ENCODE measurements at places on chromosomes 2 and 18.

- DNase-seq = no peak
Observed at GRCh38 chr2:107132070-107132469, 246.1 kb upstream of the ST6GAL2 start.

DNA sequence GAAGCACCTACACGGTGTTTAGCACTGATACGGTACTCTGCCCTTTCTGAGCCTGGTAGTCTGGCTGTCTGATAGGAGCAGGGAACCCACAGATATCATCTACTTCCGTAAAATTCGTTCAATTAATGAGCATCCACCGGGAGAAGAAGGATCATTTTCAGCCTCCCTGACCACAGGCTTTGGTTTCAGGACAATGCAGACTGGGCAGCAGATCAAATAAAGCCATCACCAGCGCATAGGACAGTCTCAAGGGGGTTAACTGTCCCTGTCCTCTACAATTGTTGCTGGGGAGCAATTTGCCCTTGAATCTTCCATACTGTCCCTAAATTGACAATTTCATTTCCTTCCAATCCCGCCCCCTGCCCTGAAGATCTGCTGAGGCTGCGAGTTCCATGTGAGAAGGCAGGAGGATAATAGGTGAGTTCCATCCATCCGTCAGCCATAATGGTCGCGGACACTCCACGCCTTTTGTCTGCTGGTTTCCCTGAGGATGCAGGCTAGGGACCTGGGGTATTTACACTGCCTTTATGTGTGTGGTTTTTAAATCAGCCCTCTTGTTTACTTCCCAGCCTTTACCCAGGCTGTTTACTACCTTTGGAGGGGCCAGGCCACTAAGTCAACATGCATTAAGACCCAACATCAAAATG, 110.0 kb downstream of the MYCN start:
- DNase-seq = no peak

DNA sequence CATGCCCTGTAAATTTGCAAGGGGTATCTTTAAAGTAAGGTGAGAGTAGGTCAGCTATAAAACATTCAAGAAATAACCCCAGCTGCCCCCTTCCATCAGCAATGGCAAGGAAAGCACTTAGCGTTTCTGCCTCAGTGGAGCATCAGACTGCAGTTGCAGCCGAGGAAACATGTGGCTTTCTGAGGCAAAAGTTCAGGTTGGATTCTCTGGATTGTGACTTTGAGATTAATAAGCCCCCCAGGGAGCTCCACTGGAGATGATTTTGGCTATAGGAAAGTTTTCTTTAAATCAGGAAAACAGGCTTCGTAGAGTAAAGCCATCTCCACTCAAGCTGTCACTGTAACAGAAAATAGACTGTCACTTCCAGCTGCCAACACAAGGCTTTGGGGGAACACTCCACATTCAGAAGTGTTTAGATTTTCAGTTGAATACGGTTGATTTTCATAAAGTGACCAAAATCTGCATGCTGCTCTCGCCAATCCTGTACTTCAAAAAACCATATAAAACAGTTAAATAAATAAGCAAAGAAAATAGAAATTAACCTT, 15.3 kb upstream of the RIT2 start:
- no peak for DNase-seq

- DNase-seq = no peak
Observed at GRCh38 chr18:78632111-78632541, 347.5 kb upstream of the SALL3 start.

- DNase-seq = no peak
Observed at GRCh38 chr2:5846881-5847280, 154.7 kb downstream of the SOX11 start.

DNA sequence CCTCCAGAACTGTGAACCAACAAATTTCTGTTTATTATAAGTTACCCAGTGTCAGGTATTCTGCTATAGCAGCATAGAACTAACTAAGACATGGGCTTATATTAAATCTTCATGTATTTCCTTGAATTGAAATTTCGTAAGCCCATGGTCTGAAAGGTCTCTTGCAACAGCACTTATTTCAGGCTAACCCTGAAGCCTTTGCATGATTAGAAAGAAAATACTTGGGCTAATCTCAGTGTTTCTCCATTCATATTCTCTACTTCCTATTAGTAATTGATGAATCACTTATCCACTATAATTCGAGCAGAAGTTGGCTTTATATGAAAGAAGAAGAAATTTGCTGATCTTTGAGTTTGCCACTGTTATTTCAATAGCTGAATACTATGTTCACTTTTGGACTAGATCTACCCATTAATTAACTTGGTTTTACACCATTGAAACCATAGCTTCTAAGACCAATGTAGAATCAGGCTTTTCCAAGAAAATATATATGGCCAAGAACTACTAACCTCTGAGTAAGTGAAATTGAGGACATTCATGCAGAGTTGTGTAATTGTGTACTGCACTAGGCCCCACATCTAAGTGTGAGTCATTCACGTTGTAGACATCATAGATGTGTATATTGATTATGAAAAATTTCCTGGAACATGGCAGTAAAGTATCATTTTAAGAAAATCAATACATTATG, 731.6 kb downstream of the SOCS6 start:
- no peak for DNase-seq

DNA sequence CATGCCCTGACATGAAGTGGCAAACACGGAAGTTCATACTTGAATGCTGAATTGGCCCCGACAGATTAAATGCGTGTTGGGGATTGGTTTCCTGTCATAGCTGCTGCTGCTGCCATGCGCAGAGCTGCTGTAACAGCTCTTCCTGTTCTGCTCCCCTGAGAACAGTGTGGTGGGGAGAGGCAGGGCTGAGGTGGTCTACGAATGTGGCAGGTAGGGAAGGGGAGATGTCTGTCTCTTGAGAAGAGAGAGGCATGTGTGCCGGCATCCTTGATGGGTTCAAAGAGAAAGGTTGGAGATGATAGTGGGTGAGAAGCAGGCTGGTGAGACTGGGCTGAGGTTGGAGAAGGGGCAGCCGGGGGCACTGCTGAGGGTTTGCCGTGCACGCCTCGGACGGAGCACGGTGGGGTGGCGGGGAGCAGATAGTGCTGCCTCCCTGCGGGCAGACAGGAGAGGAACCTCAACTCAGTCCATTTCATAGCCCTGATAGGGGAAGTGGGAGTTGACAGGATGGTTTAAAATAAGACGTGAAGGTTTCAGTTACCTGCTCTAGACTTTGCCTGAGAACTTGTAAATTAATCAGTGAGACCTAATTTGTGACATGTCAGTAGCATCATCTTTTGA, 46.1 kb downstream of the TMEM185B start:
- no peak for DNase-seq

DNA sequence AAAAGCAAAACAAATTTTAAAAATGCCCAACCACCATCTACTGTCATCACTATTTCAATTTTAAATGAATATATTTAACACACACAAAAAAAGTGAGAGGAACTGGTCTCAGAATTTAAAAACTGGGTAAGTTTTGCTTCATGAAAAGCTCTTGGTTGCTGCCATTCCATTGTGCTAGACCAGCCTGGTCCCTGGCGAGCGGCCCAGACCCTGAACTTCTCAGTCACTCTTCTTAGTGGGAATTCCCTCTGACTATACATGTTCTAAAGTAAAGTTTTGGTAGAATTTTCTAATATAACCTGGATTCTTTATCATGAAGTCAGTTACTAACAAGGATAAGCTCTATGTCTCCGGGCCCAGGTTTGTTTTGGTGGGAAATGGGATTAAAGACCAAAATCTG, 34.8 kb upstream of the TMEM177 start:
- no peak for DNase-seq

DNA sequence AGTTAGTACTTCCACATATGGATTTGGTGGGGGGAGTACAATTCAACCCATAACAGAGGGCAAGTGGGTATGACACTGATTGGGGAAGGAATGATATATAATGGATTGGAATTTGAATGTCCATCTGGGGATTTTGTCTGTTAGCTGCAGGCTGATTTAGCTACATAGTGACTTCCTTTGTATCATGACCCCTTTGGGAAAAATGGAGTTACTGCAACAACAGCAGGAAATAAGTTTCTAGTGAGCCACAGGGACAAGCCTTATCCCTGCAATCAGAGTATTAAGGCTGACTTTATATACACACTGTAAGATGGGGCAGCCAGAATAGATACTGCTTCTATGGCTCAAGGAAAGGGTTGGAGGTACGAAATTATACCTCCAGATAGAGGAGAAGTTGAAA, 404.4 kb upstream of the MEIS1 start:
- DNase-seq = no peak

- DNase-seq = no peak
Observed at GRCh38 chr2:151996243-151997003, 102.4 kb downstream of the CACNB4 start.

GRCh38 chr2:6945087-6945813, 28.0 kb downstream of the RNF144A start:
- DNase-seq = no peak

- DNase-seq = no peak
Observed at GRCh38 chr2:98063291-98063854, 23.6 kb upstream of the VWA3B start.

DNA sequence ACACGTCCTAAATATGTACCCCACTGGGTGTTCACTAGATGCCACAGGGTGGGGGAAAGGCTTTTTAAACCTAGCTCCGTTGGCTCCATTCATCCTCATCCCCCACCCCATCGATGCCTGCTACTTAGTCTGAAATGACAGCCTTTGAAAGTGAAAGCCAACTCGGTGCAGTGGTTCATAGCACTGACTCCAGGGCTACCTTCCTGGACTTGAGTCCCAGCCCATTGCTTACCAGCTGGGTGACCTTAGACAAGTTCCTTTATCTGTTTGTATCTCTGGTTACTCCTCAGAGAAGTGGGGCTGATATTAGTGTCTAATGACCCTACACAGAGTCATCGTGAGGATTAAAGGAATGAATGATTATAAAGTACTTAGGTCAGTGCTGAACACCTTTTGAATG, 24.4 kb downstream of the EHD3 start:
- DNase-seq = no peak

GRCh38 chr18:26225022-26225693, 1.1 kb upstream of the TAF4B start:
- no peak for DNase-seq

- DNase-seq = no peak
Observed at GRCh38 chr2:172248381-172248780, 145.7 kb upstream of the DLX2 start.

GRCh38 chr2:20378891-20379519, 28.4 kb upstream of the PUM2 start:
- peak; percentile 73 for DNase-seq

- DNase-seq = no peak
Observed at GRCh38 chr2:179021258-179021657, 28.7 kb downstream of the CCDC141 start.

GRCh38 chr18:49911427-49911826, 98.1 kb upstream of the ACAA2 start:
- no peak for DNase-seq

GRCh38 chr18:51727780-51728179, 530.3 kb upstream of the MEX3C start:
- DNase-seq = no peak

DNA sequence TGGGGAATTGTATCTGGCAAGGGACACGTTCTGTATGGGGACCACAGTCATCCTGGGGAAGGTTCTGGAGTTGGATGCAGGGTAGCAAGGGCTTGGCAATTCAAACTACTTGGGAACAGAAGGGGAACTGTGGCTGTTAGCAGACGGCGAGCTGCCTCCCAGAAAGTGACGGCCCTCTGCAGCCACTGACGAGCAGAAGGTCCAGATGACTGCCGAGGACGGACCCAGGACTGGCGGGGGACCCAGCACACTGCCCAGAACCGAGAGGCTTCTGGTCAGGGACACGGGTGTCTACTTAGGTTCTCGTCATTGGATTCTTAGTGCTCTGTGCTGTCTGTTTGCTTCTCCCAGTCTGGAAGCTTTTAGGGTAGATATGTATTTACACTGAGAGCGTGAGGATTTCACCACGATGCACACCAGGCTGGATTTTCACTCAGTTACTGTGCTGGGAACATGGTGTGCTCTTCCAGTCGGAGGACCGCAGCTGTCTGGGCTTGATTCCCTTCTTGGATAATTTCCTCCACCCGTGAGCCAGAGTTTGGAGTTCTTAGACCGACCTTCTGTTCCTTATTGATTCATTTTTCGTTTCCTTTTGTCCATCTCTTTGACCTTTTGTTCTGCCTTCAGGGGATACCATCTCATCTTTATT, 13.4 kb downstream of the GPR35 start:
- no peak for DNase-seq

- DNase-seq = no peak
Observed at GRCh38 chr18:8994603-8995002, 107.9 kb upstream of the NDUFV2 start.

DNA sequence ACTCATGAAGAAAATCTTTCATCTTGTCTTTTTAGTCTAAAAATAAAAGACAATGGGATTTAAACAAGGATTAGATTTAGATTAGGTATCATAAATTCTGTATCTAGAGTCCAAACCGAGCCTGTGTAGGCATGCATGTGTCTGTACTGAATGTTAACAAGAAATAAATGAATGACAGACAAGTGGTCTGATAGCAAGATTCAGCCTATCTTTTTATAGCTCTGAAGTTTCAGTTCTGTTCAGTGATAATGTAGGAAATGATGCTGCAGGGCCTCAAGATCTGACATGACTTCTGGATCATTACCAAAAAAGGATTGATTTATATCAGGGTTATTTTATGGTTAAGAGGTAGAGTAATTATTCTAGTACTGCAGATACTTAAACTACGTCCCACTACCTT, 137.0 kb upstream of the ATP5MC3 start:
- no peak for DNase-seq

GRCh38 chr2:74860521-74860920, 26.6 kb downstream of the HK2 start:
- no peak for DNase-seq

DNA sequence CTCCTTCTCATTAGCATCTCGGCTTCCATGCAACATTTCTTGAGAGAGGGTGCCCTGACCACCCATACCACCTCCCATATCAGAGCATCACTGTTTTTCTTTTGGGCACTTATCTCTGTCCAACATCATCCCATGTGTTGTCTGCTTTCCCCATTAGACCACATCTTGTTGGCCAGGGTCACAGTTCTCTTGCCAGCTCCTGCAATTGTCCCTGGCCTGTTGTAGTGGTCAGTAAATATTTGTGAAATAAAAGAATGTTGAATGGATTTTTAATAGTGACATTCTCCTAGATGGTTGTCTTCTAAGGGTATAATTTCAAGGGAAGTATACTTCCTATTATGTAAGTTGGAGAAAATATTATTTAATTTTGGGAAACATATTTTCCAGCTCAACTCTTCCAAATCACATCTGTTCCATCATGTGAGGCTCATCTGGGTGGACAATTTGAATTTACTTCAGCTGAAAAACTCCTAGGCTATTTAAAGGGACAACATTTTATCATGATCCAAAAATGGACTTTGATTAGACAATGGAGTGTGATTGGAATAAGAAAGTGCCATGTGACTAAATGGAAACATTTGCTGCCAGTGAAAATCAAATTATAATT, 83.0 kb downstream of the MOGAT1 start:
- no peak for DNase-seq

GRCh38 chr2:74429487-74430451, 8.2 kb downstream of the WDR54 start:
- no peak for DNase-seq
